ENCODE measurements at places on chromosomes 7 and 10. TPM values are rescaled to one million over a fixed set of nuclear protein-coding genes. Genes with fewer than 3 reads are reported as not detected.

The MYH16 gene
- total RNA-seq, result not detected

The HOXA7 gene
- not detected for total RNA-seq

The HEPACAM2 gene
- not detected for total RNA-seq

The LRRC18 gene
- not detected for total RNA-seq
